Hepatocyte (in vitro differentiated cells): ENCODE measurements at places on chromosomes 4 and X. TPM values are rescaled to one million over a fixed set of nuclear protein-coding genes. Genes with fewer than 3 reads are reported as not detected.

DNA sequence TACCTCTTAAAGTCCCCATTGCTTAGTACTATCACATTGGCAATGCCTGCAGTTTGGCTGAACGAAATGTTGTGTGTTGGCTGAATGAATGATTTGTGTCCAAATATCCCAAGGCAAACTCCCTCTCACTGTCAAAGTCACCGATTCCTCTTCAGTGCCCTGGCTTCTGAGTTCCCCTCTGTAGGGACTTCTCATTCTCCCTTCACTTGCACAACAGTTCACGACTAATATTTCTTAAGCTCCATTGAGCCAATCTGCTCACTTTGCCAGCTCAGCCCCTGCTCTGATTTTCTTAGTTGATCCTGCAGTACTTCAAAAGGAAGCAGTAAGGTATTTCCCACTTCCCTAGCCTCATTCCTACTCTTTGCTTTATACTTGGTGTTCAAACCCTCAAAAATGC is 21.9 kb upstream of the PACRGL start:
- DNase-seq: no peak

GRCh38 chr4:96698831-96699230 is 858.9 kb downstream of the PDHA2 start:
- no peak for DNase-seq

DNA sequence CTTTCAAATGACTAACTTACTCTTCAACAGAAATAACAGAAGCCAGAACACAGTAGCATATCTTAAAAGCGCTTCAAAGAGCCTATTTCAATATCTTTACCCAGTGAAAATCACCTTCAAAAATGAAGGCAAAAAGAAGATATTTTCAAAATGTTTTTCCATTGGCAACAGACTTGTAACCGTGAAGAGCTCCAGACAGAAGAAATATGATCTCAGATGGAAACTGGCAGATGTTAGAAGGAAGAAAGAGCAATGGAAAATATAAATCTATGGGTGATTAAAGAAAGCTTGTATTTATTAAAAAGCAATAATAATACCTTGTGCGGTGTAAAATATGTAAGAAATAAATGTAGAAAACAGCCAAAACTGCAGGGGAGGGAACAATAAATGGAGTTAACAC is 35.7 kb downstream of the PRKG2 start:
- DNase-seq: no peak

DNA sequence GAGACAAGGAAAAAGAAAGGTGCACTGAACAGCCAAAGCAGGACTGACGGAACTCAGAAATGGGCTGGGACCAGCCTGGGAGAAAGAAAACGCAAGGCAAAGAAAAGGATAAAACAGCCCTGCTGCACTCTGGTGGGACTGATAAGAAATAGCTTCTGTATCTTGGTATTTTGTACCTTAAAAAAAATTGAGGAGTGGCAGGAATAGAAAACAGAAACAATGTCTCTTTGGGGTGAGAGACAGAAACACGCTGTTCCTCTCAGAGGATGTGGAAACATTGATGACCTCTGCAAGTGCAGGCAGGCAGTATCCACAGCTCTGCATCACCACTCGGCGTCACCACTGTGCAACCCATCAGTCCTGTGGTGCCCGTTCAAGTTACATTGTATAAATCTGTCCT is 152.5 kb upstream of the SPRY1 start:
- DNase-seq: no peak

GRCh38 chrX:3450881-3451570 is 104.6 kb upstream of the MXRA5 start:
- DNase-seq: no peak

DNA sequence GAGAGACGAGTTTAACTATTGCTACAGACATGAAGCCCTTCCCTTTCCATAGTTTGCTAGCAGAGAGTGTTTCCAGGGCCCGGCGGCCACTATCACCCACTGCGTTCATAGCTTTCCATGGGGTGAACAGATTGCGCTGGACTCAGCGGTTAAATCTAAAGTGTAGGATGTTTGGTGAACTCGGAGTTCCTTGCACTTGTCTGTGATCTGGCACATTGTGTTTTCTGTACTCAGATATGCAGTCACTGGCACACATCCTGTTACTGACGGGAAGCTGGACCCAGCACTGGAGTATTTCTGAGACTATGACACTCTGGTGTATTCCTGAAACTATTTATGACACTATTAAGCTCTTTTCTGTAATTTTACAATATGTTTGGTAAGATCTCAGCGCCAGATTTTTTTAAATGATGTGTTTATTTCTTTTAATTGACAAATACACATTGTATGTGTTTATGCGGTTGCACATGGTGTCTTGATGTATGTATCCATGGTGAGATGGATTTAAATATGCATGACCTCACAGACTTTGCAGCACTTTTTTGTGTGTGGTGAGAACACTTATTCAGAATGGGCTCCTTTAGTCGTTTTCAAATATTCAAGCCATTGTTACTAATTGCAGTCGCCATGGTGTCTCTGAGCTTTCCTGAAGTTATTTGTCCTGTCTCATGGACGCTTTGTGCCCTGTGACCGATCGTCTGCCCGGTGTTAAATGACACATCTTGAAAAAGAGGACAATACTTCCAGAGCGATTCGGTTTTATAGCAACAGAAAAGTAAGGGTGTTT is 14.1 kb downstream of the CD99 start:
- no peak for DNase-seq

DNA sequence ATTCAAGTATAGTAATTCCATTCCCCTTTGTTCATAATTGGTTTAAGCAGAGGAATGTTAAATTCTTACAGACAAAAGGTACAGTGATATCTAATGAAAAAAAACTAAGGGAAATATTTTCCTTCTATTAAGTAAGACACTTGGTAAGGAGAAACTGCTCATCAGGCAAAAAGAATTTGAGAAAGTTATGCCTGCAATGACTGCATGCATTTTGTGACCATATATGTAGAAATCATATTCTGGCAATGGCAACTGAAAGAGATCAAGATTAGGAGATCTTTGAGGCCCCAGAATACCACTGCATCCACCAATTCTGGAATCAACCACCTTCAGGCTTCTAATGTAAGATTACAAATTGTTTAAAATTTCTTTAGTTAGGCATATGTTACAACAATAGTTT is 364.8 kb downstream of the PCDH10 start:
- no peak for DNase-seq

DNA sequence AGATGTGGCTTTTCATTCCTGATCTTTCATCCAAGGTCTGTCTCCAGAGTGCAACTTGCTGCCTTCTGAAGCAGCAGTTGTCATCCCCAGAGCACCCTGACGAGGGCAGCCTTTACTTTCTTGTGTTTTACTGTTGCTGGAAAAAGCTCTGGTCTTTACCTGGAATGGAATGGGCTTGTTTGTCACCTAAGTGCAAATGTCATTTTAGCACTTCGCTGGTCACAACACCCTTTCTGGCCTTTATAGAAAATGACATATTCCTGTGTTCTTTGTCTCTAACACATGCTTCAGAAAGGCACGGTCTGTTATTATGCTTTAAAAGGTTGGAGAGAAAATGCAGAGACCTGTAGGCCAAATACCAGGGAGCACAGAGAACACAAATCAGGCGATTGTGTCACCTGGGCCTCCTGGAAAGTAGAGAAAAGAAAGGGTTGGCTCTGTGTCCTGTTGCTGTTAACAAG is 332.7 kb upstream of the IGFBP7 start:
- DNase-seq: peak; percentile 77

- DNase-seq: no peak
These were observed 302.0 kb downstream of the SPRY1 start for GRCh38 chr4:123698556-123698955.

DNA sequence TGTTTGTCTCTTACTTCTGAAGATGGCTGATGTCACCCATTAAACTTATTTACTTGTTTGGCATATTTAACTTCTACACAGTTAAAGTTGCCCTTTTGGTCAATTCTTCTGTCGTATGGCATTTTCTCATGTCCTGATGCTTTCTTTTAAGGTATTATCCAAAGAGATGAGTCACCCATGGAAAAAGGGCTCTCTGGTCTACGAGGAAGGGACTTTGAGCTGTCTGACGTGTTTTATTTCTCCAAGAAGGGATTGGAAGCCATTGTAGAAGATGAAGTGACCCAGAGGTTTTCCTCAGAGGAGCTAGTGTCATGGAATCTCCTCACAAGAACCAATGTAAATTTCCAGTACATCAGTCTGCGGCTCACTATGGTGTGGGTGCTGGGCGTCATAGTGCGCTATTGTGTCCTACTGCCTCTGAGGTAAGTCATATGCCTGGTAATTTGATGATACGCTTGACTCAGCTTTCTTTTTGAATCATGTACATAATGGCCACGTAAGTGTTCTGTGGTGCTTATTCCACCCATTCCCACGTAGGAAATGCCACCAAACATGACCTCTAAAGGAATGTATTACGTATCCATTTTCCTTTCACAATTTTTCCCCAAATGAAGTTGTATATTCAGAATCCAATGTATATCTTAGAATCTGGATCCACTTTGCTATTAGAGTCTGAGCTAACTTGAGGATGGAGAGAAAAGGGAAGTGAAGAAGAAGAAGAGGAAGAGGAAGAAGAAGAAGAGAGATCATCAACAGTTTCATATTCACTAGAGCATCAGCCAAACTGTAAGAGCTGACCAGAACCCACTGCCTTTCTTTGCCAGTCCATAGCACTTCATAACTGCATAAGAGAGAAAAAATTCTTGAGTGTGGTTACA is 45.7 kb downstream of the GPAT3 start:
- peak; percentile 51 for DNase-seq

Gene GASK1B
- polyA plus RNA-seq: 27.2 and 30.9 TPM in 2 replicates

Gene HTN1
- not detected in 2 replicates for polyA plus RNA-seq

Gene C4orf51
- polyA plus RNA-seq: not detected in 2 replicates

Gene SPANXA2
- polyA plus RNA-seq: not detected in 2 replicates

Gene FAM200B
- polyA plus RNA-seq: 51.8 and 64.2 TPM in 2 replicates

Gene GPR143
- polyA plus RNA-seq: 9.4 and 9.8 TPM in 2 replicates

DNA sequence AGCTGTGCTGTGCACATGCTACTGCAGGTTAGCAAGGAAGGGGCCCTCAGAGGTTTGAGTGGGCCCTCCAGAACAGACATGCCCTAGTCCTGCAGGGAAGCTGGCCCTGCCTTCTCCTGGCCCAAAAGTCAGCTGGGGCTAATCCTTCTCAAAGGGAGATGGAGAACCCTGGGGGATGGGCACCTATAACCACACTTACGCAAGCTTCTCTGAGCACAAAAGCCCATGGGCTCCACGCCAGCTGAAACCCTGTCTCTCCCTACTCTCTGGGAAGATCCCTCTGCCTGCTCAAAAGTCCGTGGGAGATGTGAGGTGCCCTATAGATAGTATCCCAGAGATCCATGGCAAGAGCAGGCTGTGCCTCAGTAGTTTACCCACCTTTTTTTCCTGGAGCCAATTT is 58.9 kb upstream of the DKK2 start:
- peak; percentile 11 for DNase-seq

Gene ERCC6L
- polyA plus RNA-seq: 0.51 and 1.6 TPM in 2 replicates

Gene NPFFR2
- polyA plus RNA-seq: 1.8 and 2.0 TPM in 2 replicates

- DNase-seq: no peak
These were observed 13.5 kb downstream of the SNCA start for GRCh38 chr4:89823416-89823815.

DNA sequence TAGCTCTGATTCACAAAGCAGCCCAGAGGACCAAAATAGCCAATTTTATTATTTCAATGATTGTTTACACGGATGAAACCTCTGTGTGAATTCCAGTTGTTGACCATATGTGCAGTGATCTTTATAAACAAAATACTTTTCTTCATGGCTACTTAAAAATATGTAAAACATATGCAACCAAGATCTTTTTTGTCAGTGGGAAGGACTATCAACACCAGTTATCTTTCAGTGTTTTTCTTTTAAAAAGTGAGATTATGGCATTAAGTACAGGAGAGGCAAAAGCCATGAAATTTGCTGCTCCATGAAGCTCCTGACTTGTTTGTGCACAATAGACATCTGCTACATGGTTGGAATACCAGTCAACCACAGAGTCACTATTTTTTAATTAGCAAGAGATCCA is 184.4 kb downstream of the DKK2 start:
- DNase-seq: no peak

Gene PAGE2B
- polyA plus RNA-seq: 0.45 TPM in 1 of 2 replicates, not detected in the other

Gene SHROOM2
- polyA plus RNA-seq: 5.6 and 6.9 TPM in 2 replicates

- no peak for DNase-seq
These were observed 67.0 kb downstream of the DDX53 start for GRCh38 chrX:23066588-23067281.

GRCh38 chrX:72130762-72131250 is 909 bp downstream of the RTL5 start:
- no peak for DNase-seq

DNA sequence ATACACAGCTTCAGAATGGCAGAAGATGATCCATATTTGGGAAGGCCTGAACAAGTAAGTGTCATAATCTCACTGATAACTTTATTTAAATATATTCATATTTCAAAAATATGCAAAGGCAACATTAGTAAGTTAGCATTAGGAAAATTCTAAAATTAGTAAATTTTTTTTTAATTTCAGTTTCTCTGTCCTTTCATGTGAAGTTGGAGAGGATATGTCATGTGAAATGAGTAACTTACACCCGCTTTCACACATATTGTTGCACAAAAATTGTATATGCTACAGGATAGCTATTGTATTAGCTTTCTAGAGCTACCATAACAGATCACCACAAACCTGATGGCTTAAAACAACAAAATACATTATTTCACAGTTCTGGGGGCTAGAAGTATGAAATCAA is 24.3 kb downstream of the NFKB1 start:
- no peak for DNase-seq

- no peak for DNase-seq
These were observed 31.7 kb downstream of the RNF175 start for GRCh38 chr4:153728151-153728550.

DNA sequence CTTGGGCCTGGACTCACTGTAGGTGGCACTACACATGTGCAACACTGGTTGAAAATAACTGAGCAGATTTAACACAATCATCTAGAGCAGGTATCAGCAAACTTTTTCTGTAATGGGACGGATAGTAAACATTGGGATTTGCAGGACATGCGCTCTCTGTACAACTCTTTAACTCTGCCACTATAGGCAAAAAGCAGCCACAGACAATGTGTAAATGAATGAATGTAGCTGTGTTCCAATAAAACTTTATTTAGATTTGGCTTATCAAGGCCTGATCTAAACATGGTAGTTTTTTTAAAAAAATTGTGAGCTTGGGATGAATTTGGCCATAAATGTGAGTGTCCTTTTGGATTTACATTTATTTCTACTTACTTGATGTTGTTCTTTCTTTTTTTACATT is 407.3 kb downstream of the FAT4 start:
- DNase-seq: no peak

DNA sequence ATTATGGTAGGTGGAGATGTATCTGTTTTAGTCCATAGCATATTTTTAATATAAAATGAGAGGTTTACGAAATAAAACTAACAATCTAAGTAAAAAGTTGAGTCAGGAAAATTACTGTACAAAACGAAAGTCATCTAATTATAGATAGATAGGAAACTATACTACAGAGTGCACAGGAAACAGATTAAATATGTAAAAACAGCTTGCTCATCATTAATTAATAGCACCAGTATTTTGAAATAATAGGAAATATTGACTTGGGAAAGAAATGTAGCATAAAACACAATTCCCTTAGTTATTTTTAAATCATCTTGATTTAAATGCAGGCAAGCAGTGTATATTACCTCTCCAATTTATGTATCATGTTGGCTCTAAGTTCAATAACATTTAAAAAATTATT is 227.9 kb downstream of the GPM6A start:
- no peak for DNase-seq
